Melanocyte of skin (primary cell): ENCODE measurements at places on chromosomes 3 and 15. TPM values are rescaled to one million over a fixed set of nuclear protein-coding genes. Genes with fewer than 3 reads are reported as not detected.

CD47 gene
- 142 and 225 TPM in 2 replicates for total RNA-seq

PARP15 gene
- 2.2 and 3.0 TPM in 2 replicates for total RNA-seq

PRRT3 gene
- total RNA-seq = 4.4 and 4.5 TPM in 2 replicates

MRPL47 gene
- total RNA-seq = 44.3 and 62.5 TPM in 2 replicates

CLDN16 gene
- under 0.01 TPM in 1 of 2 replicates, not detected in the other for total RNA-seq

SPSB4 gene
- total RNA-seq = under 0.01 TPM in 1 of 2 replicates, not detected in the other

MED12L gene
- total RNA-seq = 0.15 and 0.33 TPM in 2 replicates

TMED3 gene
- 78.1 and 114 TPM in 2 replicates for total RNA-seq

MINDY4B gene
- total RNA-seq = not detected in 2 replicates

CA12 gene
- total RNA-seq = 2.4 and 17.1 TPM in 2 replicates

PARL gene
- 53.6 and 60.0 TPM in 2 replicates for total RNA-seq

CPEB1 gene
- total RNA-seq = 13.7 and 19.6 TPM in 2 replicates
